ENCODE measurements at places on chromosomes 11 and 22.

DNA sequence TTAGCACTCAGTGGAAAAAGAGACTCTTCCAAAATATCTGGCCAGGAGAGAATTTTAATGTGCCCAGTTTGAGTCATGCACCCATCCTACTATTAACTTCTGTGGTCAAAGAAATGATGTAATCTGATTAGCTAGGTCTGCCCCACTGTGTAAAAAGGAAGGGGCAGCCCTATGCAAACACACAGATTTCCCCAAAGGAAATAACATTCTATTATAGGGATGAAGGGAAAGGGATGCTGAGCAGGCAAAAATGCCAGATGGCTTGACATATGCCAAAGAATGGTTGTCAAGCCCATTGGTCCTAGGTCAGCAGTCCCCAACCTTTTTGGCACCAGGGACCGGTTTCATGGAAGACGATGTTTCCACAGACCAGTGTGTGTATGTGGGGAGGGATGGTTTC lies 43.3 kb upstream of the PAK1 start:
- no peak for DNase-seq

GRCh38 chr11:57399972-57400578 lies 9.6 kb upstream of the PRG2 start:
- DNase-seq = no peak

- no peak for DNase-seq
Observed at GRCh38 chr22:40462195-40462984, 92.0 kb downstream of the SGSM3 start.

- no peak for DNase-seq
Observed at GRCh38 chr11:120192831-120193625, 17.8 kb upstream of the OAF start.

DNA sequence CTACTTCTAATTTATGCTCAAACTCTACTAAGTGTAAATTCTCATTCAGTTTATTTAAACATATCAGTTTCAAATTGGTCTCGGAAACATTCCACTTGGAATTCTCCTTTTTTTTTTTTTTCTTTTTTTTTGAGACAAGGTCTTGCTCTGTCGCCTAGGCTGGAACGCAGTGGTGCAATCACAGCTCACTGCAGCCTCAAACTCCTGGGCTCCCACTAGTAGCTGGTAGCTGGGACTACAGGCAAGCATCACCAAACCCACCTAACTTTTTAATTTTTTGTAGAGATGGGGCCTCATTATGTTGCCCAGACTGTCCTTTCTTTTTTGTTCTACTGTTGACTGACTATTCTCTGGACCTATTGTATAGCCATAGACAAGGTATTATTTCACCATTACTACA lies 33.3 kb upstream of the CCDC81 start:
- DNase-seq = no peak

DNA sequence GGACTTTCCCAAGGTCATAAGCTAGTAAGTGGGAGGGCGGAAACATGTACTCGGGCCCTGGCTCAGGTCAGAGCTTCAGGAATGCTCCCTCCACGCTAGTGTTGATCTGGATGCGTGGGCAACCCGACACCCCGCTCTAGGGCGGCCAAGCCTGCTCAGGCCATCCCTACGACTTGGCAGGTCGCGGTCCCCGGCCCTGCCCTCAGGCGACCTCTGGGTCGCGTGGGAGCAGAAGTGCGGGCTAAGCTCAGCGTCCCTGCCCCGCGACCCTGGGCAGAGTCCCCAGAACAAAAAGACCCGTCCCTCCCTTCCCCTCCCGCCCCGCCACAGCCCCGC lies 781 bp upstream of the TEF start:
- DNase-seq = no peak

DNA sequence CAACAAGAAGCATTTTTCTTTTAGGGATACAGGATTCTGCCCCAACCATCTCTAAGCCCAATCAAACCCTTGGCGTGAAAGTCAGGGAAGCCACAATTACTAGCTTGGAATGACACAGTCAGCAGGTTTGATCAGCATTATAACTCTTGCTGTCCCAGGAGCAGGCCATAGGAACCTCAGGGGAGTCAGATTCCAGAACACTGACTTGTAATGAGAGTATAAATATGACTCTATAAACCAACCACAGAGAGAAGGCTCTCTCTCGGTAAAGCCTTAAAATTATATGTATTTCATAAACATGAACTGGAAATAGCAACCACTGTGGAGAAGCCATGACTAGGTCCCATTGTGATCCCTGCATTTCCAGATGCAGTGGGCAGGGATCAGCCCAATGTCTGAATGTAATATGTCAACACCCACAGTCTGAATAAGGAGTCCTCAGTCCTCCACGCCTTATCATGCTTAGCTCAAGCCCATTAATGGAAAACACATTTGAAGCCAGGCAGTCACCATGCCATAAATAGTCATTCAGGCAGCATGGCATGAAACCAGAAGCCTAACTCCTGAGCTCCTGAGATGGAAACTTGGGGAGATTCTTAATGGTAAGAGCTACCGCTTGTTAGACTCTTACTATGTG lies 99.1 kb upstream of the MTNR1B start:
- DNase-seq = no peak

DNA sequence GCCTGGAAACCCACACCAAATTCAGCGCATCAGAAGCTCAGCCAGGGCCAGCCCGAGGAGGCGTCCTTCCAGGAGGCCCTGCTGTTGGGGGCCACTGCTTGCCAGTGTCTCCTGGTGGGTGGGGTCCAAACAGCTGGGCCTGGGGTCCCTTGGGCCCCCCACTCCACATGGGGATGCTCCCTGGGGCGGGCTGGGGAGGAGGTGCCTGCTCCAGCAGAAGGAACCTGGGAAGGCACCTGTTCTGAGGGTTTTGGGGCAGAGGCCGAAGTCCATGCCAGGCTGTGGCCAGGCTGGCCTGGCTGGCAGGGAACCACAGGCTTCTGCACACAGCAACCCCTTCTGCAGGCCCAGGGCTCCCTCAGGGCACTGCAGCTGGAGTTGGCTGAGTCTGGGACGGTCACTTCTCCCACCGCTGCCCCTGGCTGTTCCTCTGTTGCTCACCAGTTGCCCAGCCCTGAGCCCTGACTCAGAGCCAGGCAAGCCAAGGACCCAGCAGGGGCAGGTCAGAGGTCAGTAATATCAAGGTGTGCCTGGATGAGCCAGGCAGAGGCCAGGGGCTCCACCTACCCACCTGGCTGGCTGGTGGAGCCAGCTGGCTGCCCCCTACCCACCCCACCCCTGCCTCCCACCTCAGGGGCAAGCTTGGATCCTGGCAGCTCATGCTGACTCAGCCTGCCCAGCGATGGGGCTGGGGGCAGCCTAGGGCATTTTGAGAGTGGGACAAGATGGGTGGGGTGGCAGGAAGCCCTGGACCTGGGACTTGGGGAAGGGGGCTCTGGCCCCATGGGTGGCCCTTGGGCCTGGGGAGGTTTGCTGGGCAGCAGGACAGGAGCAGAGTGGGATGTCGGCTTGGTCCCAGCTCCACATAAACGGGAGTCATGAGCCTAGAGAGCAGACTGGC lies 12.0 kb upstream of the PHLDA2 start:
- no peak for DNase-seq

DNA sequence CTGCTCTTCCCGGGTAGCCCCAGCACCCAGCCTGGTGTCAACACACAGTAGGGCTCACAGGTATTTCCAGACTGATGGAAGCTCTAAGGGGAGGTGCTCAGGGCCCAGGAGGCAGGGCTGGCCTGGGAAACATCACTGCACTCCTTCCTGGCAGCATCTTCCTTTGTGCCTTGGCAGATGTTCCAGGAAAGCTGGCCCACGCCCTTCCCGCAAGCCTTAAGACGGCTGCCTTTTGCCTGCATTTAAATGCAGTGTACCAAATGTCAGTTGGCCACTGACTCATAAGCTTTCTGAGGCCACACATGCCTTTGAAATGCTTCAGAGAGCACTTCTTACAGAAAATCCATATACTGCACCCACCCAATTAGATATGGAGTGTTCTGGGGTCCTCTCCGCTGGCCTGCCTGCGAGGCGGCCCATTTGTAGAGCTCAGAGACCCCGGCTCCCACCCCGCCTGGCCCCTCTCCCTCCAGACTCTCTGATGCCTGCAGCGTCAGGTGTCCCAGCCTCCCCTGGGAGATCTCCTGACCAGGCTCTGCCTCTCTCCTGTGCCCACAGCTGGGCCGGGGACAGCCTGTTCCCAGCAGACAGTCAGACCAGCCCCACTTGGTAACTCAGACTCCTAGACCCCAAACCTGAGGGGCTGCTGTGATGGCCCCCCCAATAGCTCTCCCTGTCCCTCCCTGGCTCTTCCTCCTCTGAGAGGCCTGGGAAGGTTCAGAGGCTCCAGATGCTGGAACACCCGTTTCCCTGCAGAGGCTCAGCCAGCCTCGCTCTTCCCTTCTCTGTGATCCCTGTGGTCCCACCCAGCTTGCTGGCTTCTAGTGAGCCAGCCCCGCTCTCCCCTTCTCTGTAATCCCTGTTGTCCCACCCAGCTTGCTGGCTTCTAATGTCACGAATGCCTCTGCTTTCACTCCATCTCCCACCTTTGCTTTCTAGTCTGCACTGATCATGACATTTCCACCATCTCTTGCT lies 47.6 kb upstream of the THY1 start:
- DNase-seq = no peak

DNA sequence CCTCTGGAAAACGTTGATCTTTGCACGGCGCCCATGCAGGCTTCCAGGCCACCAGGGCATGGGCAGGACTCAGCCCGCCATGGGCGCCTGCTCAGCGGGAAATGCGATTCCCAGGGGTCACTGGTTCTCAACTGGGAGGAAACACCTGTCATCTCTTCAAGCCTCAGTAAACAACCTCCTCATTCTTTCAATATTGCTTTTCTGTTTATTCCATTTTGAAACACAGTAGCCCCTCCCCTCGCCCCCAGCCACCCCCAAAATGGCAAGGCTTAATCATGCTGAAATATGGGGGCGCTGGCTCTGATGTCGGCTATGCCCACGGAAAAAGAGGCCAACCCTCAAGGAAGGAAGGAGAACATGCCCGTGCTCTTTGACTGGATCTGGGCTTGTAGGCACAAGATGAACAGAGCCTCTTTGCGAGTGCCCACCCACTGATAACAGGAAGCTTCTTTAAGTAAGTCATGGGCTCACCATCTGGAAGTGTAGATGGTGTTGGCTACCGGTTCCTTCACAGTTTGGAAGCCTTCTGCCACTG lies 594 bp upstream of the POU2AF1 start:
- no peak for DNase-seq

- no peak for DNase-seq
Observed at GRCh38 chr22:41813726-41814410, 13.4 kb downstream of the CCDC134 start.

GRCh38 chr11:72589802-72590761 lies 84.1 kb downstream of the PDE2A start:
- DNase-seq = no peak

DNA sequence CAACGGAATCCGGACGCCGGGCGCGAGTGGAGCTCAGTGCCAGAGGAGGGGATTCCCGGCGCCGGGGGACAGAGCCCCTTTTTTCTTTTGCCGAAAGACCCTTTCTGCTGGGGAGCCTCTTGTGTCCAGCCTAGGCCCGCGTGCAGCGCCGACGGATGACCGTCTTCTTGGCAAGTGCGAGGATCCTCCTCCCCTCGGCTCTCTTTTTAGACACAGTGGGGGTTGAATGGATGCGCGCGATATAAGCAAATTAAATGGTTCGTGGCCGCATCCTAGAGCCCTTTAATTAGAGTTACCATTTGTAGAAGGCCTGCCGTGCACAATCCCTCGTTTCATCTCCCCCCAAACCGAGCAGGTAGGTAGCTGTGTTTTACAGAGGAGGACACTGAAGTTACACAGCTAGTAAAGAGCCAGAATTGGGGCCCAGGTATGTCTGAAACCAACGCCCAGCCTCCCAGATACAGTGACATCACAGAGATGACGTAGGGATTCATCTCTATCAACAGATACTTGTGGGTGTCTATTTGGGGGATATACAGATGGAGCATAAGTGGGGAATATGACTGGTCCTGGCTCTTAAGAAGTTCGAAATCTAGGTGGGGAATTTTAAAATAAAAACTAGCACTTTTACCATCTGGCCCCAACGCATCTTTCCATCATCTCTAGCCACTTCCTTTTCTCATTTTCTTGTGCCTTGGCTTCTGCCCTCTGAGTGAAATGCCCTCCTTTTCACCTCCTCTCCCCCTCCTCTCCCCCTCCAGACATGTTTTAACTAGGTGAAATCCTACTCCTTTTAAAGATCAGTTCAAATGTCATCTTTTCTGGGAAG lies 875 bp downstream of the TCP11L1 start:
- no peak for DNase-seq

GRCh38 chr11:65944191-65944590 lies 1.1 kb upstream of the TSGA10IP start:
- no peak for DNase-seq

GRCh38 chr11:8333811-8334401 lies 70.2 kb upstream of the LMO1 start:
- DNase-seq = peak; percentile 4

DNA sequence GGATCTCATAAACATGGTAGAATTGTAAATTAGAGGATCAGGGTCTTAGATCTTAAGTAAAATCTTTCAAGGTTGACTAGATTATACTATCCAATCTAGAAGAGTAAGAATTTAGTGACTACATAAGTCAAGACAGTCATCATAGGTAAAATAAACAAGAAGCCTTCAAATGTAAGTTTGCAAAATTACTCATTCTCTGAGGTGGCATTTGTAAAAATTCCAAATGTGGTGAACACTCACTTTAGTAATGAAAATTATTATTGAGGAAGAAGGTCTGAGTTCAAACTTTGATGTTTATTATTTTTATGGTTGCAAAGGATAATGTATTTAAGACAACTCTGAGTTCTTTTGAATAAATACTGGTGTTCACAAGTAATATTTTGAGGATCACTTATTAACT lies 4.6 kb downstream of the HYLS1 start:
- DNase-seq = no peak

- no peak for DNase-seq
Observed at GRCh38 chr11:45294499-45294898, 8.4 kb upstream of the SYT13 start.

GRCh38 chr11:19817265-19817851 lies 104.7 kb downstream of the NAV2 start:
- DNase-seq = no peak

DNA sequence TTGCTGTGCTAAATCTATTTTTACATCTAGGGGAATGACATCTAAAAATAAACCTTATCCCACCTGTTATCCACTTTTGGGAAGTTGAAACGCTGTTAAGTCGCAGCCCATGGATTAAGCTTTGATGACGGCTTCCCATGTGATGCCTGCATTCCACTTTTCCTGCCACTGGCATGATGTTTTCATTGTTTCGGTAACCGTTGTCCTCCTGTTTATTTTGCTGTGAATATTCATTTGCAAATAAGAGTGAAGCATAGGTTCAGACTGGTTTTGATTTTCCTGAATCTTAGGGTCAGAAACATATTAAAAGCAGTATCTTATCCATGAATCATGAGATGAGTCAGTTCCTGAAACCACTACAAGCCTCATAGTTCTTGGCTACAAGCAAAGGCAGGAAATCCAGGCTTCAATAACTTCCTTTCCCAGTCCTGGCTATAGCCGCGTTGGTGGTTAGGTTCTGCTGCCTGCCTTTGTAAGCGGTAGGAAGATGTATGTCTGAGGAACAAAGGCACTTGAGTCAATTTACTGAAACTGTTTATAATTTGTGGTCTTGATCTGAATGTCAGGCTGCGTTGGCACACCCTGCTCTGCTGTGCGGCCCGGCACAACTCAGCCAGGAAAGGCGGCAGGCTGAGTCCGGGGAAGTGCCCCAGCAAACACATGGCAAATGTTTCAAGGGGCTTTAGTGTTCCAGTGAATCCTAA lies 19.4 kb downstream of the TEAD1 start:
- no peak for DNase-seq

- DNase-seq = no peak
Observed at GRCh38 chr11:64107303-64107702, 58.6 kb downstream of the MACROD1 start.

- no peak for DNase-seq
Observed at GRCh38 chr11:69398529-69399492, 82.7 kb upstream of the LINC01488 start.
